ENCODE measurements at places on chromosomes 1 and 21. TPM values are rescaled to one million over a fixed set of nuclear protein-coding genes. Genes with fewer than 3 reads are reported as not detected.

DNA sequence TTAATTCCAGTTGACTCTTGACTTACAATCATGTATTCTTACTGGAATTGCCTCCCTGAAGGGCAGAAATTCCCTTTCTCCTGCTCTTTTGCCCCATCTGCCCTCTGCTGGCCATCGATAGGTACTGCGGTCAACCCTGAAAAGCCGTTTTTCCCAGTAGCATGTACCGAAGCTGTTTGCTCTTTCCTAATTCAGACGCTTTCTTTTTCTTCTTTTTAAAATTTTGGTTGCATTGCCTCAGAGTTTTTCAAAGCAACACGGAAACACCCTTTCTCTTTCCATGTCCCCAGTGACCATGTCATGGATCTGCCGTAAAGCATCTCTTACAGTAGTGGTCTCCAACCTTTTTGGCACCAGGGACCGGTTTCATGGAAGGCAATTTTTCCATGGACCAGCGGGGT, 164.2 kb upstream of the C1orf21 start:
- peak; percentile 73 for DNase-seq

DNA sequence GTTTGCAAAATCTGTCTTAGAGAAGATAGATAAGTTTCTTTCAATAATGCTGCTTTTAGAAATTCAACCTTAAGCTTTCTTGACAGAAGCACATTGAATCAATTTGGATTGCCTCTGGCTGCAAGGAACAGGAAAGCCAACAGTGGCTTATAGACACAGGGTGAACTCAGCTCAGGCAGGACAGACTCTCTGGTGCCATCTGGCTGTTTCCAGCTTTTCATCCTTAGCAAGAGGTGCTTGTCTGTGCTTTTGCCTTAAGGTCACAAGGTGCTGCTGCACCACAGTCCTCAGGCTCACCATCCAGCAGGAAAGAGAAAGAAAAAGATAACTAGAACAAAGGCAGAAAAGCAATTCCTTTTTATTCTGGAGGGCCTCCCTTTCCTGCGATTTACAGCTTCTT, 93.7 kb upstream of the ETS2 start:
- peak; percentile 52 for DNase-seq

GRCh38 chr1:152442765-152443164, 28.7 kb upstream of the CRNN start:
- DNase-seq, result no peak

MCOLN2 gene
- not detected for total RNA-seq

MPC2 gene
- total RNA-seq, result 19.6 TPM

FOXD3 gene
- not detected for total RNA-seq

ITLN2 gene
- not detected for total RNA-seq

TMEM240 gene
- total RNA-seq, result 1.1 TPM

Measured in lung microvascular endothelial cell (primary cell).